HT1080 (cell line): ENCODE measurements at places on chromosomes 3 and 15. TPM values are rescaled to one million over a fixed set of nuclear protein-coding genes. Genes with fewer than 3 reads are reported as not detected.

DNA sequence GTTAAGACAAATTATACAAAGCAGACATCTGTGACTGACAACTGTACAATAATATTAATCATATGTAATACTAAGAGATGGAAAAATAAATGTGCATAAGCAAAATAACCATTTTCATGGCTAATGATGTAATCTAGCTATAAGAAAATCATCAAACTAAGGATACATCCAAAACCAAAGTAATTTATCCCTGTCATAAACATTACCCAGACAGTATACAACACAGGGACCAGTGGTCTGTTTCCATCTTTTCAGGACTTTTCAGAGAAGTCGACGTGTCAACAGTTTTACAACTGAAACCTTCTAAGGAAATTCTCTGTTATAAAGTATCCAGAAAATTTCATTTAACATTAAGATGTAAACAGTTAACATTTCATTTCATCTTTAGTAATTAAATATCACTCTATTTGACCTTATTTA is 11.0 kb downstream of the THBS1 start:
- no peak for DNase-seq

- no peak for DNase-seq
Measured at GRCh38 chr3:66239513-66240123, 18.8 kb downstream of the SLC25A26 start.

DNA sequence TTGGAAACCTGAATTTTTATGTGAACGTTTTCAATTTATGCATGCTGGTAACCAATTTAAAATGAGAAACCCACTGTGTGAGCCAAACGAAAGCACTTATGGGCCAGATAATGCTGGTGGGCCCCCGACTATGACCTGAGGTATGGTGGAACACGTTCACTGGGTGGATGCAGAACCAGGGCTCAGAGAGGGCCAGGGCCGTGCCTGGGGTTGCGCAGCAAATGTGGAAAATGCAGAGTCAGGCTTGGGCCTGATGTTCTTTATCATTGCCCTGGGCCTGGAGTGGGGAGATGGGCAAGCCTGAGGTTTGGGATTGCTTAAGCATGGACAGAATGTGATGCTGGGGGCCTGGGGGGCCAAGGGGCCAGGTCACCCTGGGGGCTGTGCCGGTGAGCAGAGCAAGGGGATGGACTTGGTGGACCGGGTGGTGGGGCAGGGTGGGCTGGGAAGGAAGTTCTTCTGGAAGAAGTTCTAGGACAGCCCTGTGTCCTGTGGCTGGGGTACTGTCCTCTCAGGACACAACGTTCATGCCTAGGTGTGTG is 17.9 kb downstream of the FBLN2 start:
- no peak for DNase-seq

DNA sequence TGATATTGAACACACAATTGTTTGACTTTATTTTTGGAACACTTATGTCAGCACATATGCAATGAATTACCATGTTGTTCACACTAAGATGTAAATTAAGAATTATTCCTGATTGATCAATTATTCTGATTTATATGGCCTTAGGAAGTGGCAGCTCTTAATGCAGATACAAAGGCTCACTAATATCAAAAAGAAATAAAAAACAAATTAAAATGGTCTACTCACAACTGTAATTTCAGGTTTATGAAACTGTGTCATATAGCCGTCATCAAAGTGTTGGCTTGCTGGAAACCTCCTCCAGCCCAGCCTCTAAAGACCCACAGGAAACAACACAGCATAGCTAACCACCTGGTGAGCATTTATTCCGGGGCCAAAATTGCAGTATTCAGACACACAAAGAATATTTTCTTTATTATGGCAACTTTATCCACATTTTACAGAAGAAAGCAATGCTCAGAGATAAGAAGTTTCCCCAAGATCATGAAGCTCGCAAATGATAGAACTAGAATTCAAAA is 33.4 kb downstream of the PDZRN3 start:
- no peak for DNase-seq

DNA sequence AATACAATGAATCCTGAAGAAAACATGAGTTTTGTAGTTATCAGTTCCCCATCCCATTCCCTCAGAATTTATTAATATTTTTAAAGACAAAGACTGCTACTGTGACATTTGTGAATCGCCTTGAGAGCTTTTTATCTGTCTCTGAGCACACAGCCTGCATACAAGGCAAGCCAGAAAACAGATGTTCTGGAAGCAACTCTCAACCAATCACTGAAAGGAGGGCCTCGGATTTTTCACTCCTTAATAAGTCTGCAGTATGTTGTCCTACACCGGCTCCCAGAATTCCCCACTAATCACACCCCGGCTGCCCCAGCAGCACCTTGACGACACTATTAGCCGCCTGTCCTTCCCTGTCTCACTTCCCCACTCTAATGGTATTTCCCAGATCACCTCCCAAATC is 138.5 kb downstream of the ZNF621 start:
- no peak for DNase-seq

- DNase-seq = no peak
Measured at GRCh38 chr3:185998136-185998535, 60.3 kb upstream of the TRA2B start.

DNA sequence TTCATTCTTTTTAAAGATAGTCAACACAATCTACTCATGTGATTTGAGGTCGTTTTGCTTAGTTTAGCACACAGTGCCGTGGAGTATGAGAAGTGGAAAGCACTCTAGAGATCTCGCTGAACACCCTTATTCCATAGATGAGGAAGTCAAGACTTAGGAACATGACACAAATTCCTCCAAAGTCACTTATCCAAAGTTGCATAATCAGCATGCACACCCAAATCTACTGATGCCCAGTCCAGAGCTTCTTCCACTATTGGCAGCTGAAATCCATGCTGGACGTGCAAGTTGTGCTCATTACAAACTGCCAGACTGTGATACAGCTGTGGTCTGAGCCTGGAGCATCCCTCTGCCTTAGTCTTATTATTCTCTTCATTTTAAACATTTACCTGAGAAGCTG is 83.5 kb upstream of the ZNF280D start:
- peak; percentile 25 for DNase-seq

- DNase-seq = no peak
Measured at GRCh38 chr15:69754313-69754712, 301.7 kb downstream of the RPLP1 start.

GRCh38 chr3:93904568-93904967 is 69.1 kb downstream of the PROS1 start:
- DNase-seq = peak; percentile 9

- DNase-seq = peak; percentile 37
Measured at GRCh38 chr3:190059242-190059590, 61.5 kb downstream of the P3H2 start.

GRCh38 chr3:4898454-4899313 is 80.6 kb upstream of the BHLHE40 start:
- peak; percentile 30 for DNase-seq

DNA sequence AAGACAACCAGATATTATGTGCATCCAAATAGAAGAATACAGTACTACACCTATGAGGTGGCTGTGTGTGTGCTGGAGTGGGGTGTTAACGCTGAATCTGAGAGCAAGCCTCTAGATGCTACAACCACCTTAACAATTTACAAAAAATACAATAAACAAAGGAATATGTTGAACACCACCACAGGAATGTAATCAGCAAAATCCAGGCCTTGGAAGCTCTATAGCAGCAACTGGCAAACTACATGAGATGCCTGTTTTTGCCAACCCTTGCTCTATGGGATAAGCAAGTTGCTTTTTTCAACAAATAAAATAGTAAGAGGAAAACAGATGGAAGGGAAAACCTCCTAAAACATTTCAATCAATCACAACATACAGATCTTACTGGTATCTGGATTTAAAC is 23.9 kb downstream of the SLTM start:
- no peak for DNase-seq

DNA sequence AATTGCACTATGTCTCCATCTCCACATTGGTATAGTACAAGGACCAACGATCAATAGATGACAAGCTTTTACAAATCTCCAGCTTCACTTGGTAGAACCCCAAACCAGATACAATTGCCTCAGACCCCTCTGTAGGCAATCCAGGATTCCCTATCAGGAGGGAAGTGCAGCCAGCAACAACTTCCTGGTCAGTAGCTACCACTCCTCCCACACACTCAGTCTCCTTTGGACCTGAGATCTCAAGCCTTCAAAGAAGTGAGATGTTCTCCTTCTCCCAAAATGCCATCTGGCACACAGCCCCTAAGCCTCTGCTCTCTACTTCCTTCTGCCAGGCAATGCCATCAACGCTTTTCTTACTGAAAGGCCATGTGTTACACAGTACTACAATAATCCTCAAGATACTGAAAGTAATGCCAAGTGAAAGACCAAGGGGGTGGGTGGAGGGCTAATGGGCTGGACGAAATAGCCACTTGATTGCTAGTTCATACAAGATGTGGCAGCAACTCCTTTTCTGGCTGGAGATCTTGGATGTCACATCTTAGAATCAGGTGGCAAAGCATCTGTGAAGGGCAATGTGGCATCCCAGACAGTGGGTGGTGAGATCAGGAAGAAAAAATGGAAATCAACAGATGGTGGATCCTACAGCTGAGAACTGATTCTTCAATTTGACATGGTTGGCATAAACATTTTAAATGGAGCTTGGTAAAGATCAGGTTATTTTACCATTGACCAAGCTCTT is 75.3 kb upstream of the ACP3 start:
- no peak for DNase-seq

Gene TF
- under 0.01 and 0.90 TPM in 2 replicates for total RNA-seq

Gene SLTM
- 74.0 and 75.8 TPM in 2 replicates for total RNA-seq

Gene ST8SIA2
- total RNA-seq = 1.4 and 1.8 TPM in 2 replicates

Gene CPB1
- not detected in 2 replicates for total RNA-seq

Gene FRMD4B
- 12.9 and 19.1 TPM in 2 replicates for total RNA-seq

Gene AHSG
- 0.32 TPM in 1 of 2 replicates, not detected in the other for total RNA-seq

Gene TEX9
- 1.2 and 2.1 TPM in 2 replicates for total RNA-seq

Gene TIMP4
- total RNA-seq = not detected in 2 replicates

Gene IMPG2
- total RNA-seq = 0.03 TPM in 1 of 2 replicates, not detected in the other
